B cell (primary cell): ENCODE measurements at places on chromosomes 13 and 19. TPM values are rescaled to one million over a fixed set of nuclear protein-coding genes. Genes with fewer than 3 reads are reported as not detected.

- DNase-seq = no peak
Observed at GRCh38 chr19:10667867-10668266, 13.7 kb downstream of the ILF3 start.

DNA sequence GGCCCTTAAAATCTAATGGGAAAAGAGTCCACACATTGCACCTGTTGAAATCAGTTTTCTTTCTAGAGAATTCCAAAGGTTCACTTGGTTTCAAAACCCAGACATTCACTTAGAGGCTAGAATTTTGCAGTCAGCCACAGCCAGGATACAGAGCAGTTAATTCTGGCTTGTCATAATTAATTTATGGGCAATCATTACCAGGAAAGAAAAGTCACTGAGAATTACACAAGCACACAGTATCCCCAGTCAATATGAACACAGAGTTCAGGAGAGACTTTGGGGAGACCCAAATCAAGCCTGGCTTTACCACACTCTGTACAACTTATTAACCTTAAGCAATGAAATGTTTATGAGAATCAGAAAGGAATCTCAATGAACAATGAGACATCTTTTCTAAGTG lies 224.3 kb upstream of the SOX21 start:
- DNase-seq = no peak

The PSG7 gene
- not detected in 2 replicates for polyA plus RNA-seq

DNA sequence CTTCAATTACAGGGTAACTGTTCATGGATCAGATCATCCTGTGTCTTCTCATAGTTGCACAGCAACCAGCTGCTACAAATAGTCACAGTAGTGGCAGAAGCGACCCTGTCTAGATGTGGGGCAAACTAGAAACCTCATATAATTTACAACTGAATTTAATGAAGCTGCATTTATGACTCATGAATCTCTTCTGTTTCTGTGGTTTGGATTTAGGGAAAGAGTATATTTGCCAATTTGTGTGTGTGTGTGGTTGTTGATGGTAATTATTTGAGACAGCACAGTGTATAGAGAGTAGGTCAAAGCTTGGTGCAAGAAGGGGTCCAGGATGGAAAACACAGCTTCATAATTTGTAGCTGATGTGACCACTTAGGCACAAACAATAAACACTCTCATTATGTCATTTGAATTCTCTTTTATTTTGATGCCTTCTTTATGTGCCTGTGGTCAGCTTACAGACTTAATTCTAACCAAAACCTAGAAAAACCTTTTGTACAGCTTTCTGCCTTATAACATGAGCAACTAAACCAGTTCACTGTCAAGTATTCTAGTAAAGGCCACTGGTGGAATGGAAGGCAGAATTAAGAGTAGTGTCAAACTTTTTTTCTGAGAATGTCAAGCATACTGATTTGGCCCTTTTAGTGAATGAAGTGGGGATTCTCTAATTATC lies 218.1 kb downstream of the TBC1D4 start:
- DNase-seq = no peak

GRCh38 chr19:1217366-1217765 lies 11.8 kb downstream of the STK11 start:
- no peak for DNase-seq

The KLHL1 gene
- polyA plus RNA-seq = not detected in 2 replicates

GRCh38 chr13:71046360-71047079 lies 820.5 kb downstream of the DACH1 start:
- DNase-seq = no peak

The NLRP11 gene
- polyA plus RNA-seq = 0.07 and 0.24 TPM in 2 replicates

The FAM124A gene
- polyA plus RNA-seq = 0.07 and 0.09 TPM in 2 replicates

The FUT6 gene
- 0.03 TPM in 1 of 2 replicates, not detected in the other for polyA plus RNA-seq

DNA sequence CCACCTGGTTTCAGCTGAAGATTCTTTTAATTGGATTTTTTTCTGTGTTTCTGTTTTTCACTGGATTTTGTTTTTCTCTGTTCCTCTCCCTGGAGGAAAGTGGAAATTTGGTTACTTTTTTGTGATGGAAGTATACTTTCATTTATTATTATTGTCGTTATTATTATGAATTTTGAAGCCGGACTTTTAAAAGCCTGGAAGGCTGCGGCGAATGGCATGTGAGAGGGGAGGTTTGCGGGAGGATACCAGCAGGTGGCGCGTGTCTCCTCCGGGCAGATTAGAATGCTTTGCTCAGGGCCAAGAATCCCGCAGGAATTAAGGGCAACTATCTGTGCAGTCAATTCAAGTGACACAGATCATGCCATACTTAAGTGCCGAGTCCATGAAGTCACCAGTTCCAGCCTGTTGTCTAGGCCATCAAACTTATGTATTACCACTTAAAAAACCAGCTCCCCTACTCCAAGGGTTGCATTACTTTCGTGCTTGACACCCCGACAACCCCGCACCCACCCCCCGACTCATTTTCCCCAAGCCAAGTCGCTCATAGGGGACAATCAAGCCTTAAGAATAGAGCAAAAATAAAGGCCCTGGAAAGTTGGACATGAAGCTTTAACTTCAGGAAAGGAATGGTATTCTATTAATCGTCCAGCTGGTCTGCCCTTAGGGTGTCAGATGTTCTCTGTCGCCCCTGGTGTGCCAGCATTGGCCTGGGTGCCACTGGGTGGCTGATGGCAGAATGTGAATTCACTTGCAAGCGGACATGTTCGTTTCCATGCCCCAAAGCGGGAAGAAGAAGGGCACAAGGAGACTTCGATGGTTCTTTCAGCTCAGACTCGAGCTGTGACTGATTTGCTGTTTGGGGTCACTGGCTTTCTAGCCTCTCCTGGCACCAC lies 1.3 kb upstream of the LRCH1 start:
- peak; percentile 77 for DNase-seq

- DNase-seq = no peak
Observed at GRCh38 chr19:17505223-17505622, 6.2 kb upstream of the PGLS start.

GRCh38 chr13:113057084-113057483 lies 48.5 kb upstream of the F7 start:
- DNase-seq = no peak

The ZNF146 gene
- polyA plus RNA-seq = 21.9 and 26.4 TPM in 2 replicates

The NCR1 gene
- 0.40 and 2.4 TPM in 2 replicates for polyA plus RNA-seq

The LGALS4 gene
- 5.2 and 5.4 TPM in 2 replicates for polyA plus RNA-seq

The CYP2B6 gene
- not detected in 2 replicates for polyA plus RNA-seq

The HAUS8 gene
- 17.6 and 18.3 TPM in 2 replicates for polyA plus RNA-seq

The HIF3A gene
- not detected in 2 replicates for polyA plus RNA-seq

DNA sequence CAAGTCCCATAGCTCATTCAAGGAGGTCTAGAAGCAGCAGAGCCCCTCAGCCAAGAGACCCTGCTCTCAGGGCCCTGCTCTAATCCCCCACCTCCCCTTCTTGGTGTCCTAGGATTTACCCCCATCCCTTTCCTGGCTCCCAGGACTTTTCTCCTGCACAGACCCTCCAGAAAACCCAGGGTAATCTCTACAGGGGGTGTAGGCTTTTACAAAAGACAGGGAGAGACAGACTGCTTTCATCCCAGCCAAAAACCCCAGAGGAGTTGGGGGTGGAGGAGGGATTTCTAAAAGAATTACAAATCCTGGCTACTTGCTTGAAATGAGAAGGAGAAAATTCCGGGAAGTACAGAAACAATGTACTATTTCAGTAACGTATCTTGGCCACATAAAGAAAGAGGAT lies 133.3 kb downstream of the TNFSF13B start:
- DNase-seq = no peak

GRCh38 chr19:3785938-3786824 lies at the start of gene MATK:
Gene MATK, minus strand, starts transcription at chr19:3786381. Its CDS starts 1,246 bp downstream, at chr19:3785135.
- DNase-seq = peak; percentile 47

- no peak for DNase-seq
Observed at GRCh38 chr13:25502551-25502950, 130.8 kb downstream of the ATP8A2 start.

GRCh38 chr13:113550453-113550852 lies 34.1 kb upstream of the TFDP1 start:
- no peak for DNase-seq

- no peak for DNase-seq
Observed at GRCh38 chr13:82681535-82681934, 1200.7 kb downstream of the SLITRK1 start.

- DNase-seq = no peak
Observed at GRCh38 chr13:98508685-98509084, 68.2 kb downstream of the STK24 start.

The NXNL1 gene
- polyA plus RNA-seq = not detected in 2 replicates

- no peak for DNase-seq
Observed at GRCh38 chr13:94394723-94395122, 84.8 kb downstream of the DCT start.

GRCh38 chr19:34254046-34254697 lies at the start of gene GARRE1:
Gene GARRE1, plus strand, starts transcription at chr19:34254554. Its CDS starts 45,920 bp downstream, at chr19:34300474.
- peak; percentile 87 for DNase-seq

GRCh38 chr13:105463011-105463501 lies 1072.4 kb downstream of the EFNB2 start:
- DNase-seq = no peak

The COMMD6 gene
- polyA plus RNA-seq = 78.0 and 203 TPM in 2 replicates

GRCh38 chr19:49896863-49897621 lies at the start of gene IL4I1:
Gene IL4I1, minus strand, starts transcription at chr19:49896887. Its CDS starts 727 bp downstream, at chr19:49896160.
- DNase-seq = peak; percentile 91

GRCh38 chr13:20428666-20429644 lies 96.7 kb downstream of the CRYL1 start:
- DNase-seq = no peak

DNA sequence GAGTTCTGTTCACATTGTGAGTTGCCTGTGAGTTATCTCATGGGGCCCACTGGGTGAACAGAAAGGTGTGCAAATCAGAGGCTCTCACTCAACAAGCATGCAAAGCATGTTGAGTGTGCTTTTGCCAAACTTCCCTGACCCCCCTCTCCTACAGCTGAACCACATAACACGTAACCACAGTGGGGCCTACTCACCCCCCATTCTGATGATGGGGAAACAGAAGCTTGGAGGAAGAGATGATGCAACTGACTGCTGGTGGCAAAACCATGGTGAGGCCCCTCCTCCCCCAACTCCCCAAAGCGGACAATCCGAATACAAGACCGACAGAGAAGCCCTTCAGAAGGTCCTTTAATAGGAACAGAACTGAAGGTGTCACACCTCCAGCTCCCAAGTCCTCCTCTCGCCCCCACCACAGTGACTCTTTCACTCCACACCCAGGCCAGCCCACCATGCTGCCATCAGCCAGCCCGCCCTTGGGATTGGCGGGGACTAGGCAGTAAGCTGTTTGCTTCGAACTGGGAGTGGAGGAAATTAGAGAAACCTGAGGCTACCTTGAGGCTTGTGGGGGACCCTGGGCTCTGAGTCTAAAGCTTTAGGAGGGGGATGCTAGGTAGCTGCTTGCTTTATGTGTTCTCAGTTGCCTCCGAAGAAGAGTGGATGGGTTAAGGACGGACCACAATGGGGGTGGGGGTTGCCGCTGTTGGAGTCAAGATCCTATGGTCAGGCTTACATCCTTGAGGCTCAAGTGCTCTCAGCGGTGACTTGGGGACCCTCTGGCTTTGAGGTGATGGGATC lies 3.8 kb downstream of the ZNF784 start:
- DNase-seq = no peak

DNA sequence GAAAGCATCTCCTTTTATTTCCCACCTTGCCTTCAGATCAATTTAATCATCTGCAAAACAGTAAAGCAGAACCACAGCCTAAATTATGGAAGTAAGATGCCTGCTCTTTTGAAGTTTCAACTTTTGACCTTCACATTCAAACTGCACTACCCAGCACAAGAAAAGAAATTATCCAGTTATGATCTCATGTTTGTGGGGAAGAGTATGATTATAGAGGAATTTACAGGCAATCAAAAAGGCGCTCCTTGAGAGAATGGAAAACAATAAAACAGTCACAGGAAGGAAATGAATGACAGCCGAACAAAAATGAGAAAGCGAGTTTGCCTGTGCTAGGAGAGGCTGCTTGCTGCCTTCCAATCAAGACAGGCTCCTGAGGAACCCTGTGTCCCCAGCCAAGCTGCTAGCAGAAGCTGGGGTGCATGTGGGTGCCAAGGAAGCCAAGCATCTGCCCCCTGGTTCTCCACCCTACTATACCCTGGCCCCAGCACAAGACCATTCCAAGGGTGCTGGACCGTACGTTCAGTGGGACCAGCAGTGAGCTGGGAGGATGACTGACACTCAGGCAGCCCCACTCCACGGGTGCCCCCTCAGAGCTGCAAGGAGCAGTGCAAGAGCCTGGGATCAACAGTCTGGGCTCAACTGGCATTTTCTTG lies 47.8 kb downstream of the PEPD start:
- no peak for DNase-seq

GRCh38 chr13:81745391-81745790 lies 1404.5 kb upstream of the SPRY2 start:
- DNase-seq = no peak

The CPT1C gene
- polyA plus RNA-seq = 0.19 and 0.30 TPM in 2 replicates

The HRC gene
- polyA plus RNA-seq = not detected in 2 replicates

- no peak for DNase-seq
Observed at GRCh38 chr13:50574731-50575130, 268.8 kb downstream of the DLEU7 start.

GRCh38 chr13:111973605-111974340 lies 93.2 kb upstream of the SOX1 start:
- DNase-seq = no peak

The LILRA2 gene
- polyA plus RNA-seq = 1.6 and 2.8 TPM in 2 replicates

DNA sequence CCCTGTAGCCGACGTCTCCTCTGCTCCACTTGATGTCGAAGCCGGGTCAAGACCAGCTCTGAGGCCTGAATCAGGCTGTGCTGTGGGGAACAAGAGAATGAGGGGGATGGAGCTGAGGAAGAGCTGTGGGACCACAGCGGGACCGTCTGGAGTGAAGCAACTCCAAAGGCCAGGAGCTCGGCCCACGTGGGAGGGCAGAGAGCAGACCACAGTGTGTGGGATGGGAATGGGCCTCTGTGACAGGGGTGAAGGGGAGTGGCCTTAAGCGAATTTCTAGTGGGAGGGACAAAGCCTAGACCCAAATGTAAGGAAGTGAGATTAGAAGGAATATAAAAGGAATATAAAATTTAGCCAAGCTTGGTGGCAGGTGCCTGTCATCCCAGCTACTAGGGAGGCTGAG lies 3.8 kb upstream of the SLC8A2 start:
- DNase-seq = no peak

The JAK3 gene
- 78.6 and 102 TPM in 2 replicates for polyA plus RNA-seq

GRCh38 chr13:98990701-98991100 lies 12.8 kb upstream of the DOCK9 start:
- DNase-seq = no peak

GRCh38 chr19:56765137-56765536 lies 75.4 kb downstream of the PEG3 start:
- DNase-seq = peak; percentile 44

DNA sequence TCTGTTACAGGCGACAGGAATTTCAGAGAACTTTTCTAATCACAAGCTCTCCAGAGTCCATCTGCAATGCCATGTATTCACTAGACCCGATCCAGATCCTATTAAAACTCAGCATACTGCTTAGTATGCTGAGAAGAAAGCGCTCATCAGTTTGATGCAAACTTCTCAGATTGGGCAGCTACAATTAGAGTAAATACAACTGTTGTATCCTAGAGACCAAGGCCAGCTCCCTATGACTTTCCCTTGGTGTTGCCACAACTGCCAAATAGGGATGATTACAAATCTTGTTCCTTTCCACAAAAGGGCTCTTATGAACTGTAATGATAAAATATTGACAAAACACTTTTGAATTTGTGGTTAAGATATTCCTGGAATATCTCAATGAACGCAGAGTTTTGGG lies 191.2 kb downstream of the SPRY2 start:
- no peak for DNase-seq

GRCh38 chr13:45339867-45340266 lies 1.1 kb downstream of the TPT1 start:
- DNase-seq = no peak

The BAX gene
- 109 and 114 TPM in 2 replicates for polyA plus RNA-seq

- no peak for DNase-seq
Observed at GRCh38 chr19:30263830-30264381, 108.3 kb upstream of the ZNF536 start.

GRCh38 chr19:43609872-43610271 lies 2.0 kb upstream of the SRRM5 start:
- DNase-seq = no peak
